CD4-positive, alpha-beta T cell (primary cell): ENCODE measurements at places on chromosomes 2 and 18.

DNA sequence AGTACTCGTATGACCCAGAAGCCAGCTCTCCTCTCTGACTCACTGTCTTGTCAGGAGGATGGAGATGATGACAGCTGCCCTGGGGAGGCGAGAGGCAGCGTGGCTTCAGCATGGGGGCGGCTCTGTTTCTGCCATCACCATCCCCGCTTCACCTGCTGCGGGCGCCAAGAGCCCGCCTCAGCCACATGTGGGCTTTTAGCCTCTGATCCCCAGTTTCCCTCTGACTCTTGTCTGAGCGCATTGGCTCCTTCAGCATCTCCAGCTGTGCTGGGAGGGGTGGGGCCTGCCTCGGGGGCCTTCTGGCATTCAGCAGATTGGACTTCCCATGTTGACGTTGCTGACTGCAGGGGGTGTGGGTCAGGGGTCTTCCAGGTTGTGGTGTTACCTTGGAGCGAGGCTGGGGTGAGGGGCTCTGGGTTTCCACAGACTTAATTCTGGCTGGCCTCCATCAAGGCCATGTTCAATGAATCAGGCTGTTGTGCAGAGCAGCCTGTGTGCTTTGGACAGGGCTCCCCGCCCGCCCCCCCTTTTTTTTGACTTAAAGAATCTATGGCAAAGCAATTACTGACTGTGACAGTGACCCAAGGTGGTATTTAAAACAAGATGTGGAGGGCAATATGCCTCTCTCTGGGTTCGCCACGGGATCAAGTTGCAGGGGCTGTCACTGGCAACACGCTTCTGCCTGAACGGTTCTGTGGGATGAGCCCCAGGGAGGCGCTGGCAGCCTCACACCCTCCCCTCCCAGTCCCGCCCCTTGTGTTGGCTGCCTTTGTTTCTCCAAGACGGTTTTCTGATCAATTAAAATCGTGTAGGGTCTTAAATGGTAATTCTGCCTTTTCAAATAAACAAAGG lies 228.3 kb downstream of the LDLRAD4 start:
- DNase-seq, result no peak

- peak; percentile 75 for DNase-seq
Measured at GRCh38 chr2:217886720-217887309, 116.0 kb downstream of the TNS1 start.

DNA sequence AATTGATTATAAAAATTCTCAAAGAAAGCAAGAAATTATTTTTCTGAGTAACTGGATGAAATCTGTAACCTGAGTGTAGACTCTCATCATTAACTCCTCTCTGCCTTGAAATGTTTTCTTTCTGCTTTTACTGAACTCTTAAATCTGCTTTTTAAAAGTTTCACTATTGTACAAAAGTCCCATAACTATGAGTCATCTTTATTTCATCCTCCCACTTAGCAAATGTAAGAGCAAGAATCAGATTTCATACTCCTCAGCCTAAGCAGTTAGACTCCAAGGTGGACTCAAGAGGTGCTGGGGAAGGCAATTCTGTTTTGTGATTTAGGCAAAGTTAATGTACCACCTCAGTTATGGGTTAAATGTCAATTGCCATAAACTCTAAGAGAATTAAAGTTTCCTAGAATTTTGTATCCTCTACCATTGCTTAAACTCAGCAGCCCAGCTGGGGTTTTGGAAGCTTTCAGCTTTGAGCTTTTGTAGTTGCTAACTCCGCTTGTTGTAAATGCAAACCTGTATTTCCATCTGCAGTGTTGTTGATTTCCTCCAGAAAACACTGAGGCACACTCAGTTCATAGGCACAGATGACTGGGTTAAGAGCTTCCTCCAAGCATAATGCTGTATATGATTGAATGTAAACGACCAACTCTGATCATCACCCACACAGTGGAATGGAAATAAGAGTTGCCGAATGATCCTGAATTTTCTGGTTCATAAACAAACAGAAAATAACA lies 268.8 kb downstream of the ARHGAP15 start:
- no peak for DNase-seq

GRCh38 chr2:136122661-136123060 lies 4.7 kb upstream of the CXCR4 start:
- DNase-seq, result no peak

GRCh38 chr18:7789856-7790552 lies 222.9 kb downstream of the PTPRM start:
- DNase-seq, result no peak

GRCh38 chr2:219207134-219207883 lies 727 bp downstream of the ZFAND2B start:
- no peak for DNase-seq

GRCh38 chr2:222888716-222889115 lies 27.9 kb downstream of the ACSL3 start:
- DNase-seq, result no peak
